NCI-H1092 (cell line): ENCODE measurements at places on chromosomes 2 and 18.

DNA sequence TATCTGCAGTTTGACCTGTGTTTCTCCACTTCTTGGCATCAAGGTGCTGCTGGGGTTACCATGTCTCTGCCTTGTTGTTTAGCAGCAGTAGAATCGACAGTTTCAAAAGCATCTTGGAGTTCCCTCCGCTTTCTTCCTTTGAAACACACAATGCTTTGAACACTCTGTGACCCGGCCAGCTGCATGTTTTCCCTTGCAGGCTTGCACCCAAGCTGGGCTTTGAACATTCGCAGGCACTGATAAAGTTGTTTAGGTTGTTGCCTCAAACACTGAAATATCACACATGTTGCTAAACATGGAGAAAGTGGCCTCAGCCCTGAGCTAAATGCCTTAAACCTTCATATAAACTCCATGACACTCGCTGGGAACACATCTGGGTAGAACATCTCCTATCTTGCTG is 251.7 kb downstream of the TSN start:
- no peak for DNase-seq

DNA sequence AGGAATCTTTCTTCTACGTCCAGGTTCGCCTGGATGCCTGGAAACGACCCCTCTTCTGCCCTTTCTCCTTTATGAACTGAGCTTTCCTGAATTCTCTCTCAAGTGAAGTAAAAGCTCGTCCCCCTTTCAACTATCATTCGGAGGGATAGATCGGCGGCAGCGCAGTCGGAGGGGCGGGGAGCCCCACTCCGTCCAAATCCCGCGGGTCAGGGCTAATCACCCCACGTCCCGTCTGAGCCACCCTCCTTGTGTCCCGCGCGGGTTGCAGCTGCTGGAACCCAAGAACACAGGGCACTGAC is 367 bp downstream of the FBXO48 start:
- no peak for DNase-seq

GRCh38 chr2:112451317-112451716 is 17.9 kb upstream of the RGPD8 start:
- no peak for DNase-seq

GRCh38 chr2:160114020-160114419 is 51.6 kb upstream of the PLA2R1 start:
- no peak for DNase-seq

GRCh38 chr2:101655702-101656422 is 41.6 kb upstream of the MAP4K4 start:
- DNase-seq = no peak

GRCh38 chr2:168346725-168347477 is 99.5 kb upstream of the STK39 start:
- DNase-seq = peak; percentile 60

DNA sequence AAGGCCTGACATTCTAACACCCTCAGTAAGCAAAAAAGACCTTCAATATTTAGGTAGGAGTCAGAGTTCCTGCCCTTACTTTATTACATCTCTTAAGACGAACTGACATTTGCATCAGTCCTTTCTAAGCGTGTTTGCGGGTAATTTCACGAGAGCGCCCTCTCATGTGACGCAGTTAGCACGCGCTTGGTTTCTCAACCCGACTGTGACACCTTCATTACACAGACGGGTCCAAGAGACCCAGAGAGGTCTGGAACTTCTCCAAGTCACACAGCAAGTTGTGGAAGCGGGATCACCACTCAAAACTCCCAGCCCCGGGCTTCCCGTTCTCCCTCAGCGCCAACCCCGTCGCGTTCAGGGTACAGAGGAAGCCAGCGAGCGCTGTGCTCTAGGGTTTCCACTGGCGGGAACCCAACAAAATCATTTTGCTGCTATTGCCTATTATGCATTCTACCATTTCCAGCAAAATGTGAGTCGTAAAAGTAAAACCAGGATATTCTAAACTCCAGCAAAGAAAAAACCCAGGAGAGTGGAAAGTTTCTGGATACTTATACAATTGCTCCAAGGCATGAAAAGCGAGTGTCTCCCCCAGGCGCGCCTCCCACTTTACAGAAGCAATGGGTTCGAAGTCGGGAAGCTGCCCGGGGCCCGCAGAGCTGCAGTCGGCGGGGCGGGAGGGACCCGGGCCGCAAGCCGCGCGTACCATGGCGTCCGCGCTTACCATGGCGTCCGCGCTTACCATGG is 601 bp downstream of the ENOSF1 start:
- DNase-seq = peak; percentile 23

DNA sequence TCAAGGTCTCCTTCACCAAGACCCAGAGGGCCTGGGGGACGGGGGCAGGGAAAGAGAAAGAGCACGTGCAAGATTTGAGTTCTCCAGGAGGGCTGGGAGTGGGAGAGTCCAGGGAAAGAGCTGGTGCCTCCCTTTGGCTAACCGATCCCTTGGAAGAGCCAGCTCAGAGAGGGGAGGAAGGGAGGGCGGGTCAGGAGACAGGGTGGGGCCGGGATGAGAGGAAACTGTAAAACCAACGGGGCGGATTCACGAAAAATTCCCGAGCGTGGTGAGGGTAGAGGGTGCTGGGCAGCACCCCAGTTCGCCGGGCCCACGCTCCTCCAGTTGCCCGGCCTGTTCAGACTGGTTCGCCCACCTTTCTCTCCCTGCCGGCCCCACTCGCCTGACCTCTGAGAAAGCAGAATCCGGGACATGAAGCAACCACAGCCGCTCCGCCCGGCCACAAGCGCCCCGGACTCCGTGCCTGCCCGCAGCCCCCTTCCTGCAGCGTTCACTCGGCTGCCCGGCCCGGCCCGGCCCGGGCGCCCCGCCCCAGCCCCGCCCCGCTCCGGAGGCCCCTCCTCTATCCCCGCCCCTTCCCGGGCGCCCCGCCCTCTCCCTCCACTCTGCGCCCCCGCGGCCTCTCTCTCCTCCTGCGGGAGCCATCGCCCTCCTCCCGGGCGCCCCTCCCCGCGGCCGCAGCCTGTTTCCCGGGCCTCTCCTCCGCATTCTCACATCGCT is 230.9 kb upstream of the SMAD2 start:
- DNase-seq = peak; percentile 89

GRCh38 chr2:890791-891190 is 59.9 kb upstream of the SNTG2 start:
- no peak for DNase-seq

- DNase-seq = no peak
Measured at GRCh38 chr2:209563453-209563852, 139.6 kb downstream of the MAP2 start.

- DNase-seq = no peak
Measured at GRCh38 chr2:198645816-198646215, 811.9 kb downstream of the SATB2 start.

- no peak for DNase-seq
Measured at GRCh38 chr18:9379118-9379517, 44.5 kb downstream of the TWSG1 start.

DNA sequence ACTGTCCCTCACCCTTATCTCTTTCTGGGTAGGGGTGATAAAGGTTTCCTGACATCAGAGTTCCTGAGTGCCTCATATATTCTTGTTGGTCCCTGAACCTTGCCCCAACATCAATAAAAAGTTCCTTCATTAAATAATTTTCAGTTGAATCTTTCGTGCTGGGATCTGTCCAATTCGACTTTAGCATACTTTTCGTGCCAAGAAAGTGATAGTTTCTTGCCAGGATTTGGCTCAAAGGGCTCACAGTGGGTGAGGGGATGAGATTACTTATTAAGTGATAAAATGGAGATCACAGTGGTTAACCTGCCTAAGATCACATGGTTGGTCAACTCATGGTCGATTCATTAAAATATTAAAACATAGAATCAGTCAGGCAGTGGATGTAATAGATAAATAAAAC is 93.8 kb upstream of the SLC8A1 start:
- no peak for DNase-seq

DNA sequence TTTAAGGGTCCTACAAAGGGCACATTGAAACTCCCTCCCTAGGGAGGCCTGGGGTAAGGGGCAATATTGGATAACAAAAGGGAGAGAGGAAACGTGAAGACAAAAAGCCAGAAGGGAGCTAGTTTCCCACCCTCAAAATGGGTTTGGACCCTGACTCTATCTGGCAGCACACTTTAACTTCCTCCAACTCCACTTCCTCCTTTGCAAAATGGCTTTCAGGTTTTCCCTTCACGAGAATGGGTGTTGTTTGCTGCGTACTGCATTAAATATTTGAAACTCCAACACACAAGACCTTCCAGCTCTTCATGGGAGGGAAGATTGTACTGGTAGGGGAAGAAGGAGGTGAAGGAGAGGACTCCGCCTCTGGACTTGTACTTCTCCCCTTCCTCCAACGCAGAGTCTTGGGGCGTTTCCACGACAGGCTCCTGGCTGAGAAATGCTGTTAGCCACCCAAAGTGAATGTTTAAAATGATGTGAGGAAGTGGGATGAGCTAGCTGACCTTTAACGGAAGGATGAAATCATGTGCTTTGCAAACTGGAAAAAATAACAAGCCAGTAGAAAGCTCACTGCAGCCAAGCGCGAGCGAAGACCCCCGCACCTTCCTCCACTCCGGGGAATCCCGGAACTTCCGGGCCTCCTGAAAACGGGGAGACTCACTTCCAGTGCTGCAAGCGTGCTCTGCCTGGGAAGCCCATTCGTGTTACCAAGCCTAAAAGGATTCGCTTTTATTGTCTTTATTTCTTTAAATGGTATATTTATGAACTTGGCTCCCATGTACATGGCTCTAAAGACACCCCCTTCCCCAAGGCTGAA is 85.6 kb downstream of the VIT start:
- DNase-seq = no peak

DNA sequence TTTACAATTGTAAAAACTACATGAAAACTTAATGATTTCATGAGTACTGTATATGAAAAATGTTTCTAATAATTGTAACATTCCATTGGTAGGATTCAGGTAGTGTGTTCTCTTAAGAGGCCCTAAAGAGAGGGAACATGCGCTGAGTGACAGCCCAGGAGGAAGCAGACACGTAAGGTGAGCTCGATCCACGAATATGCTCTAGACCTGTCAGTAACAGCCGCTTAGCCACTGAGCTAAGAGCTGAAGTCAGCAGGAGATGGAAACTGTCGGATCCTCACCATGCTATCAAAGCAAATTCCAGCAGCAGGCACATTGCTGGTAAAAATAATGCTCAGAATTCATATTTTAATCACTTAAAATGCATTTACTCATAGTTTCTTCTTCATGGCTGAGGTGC is 346.5 kb downstream of the TGIF1 start:
- no peak for DNase-seq

DNA sequence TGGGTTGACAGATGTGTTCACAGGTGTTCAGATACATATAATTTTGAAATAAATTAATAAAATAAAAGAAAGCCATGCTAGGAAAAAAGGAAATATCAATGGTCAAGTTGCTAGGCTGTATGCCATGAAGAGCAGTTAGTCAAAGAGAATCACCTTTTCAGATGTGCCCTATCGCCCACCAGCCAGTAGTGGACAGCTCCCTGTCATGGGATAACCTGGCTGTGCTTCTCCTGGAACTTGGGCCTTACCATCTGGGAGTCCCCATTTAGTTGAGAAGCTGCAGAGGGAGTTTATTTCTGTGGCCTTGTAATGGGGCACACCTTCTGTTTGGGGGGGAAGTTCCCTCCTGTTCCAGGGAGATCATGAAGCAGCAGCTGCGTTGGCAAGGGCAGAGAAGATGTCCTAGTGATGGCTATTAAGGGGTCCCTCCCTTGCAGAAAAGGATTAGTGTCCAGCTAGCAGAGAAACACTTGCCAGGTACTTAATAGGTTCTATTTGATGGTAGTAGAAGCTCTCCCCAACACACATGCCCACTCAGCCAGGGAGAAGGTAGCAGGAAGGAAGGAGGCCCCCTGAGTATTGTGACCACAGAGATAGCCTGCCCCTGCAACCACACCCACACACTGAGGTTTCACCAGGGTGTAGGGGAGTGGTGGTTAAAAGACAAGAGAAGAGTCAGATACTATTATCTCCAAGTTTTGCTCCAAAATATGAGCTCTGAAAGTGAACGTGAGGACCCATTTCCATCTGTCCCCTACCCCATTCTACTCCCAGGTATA is 117.7 kb downstream of the B3GNT2 start:
- DNase-seq = no peak

DNA sequence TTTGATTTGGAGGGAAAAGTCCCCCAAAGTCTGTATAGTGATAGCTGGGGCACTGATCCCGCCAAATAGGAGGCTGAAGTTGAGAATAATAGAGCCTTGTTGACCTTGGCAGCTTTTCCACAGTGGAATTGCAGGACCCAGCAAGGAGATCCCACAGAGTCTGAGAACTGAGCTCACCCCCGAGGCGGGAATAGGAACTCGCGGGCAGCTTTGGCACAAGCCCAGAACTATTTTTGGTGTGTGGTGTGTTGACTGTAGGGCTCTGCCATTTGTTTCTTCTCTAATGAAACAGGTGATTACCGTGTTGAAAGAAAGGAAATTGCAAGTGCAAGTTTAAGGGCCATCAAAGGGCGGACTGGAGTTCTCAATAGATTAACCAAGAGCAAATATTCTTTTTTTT is 34.0 kb downstream of the SH3RF3 start:
- DNase-seq = peak; percentile 20

GRCh38 chr2:168316073-168316440 is 68.7 kb upstream of the STK39 start:
- no peak for DNase-seq

DNA sequence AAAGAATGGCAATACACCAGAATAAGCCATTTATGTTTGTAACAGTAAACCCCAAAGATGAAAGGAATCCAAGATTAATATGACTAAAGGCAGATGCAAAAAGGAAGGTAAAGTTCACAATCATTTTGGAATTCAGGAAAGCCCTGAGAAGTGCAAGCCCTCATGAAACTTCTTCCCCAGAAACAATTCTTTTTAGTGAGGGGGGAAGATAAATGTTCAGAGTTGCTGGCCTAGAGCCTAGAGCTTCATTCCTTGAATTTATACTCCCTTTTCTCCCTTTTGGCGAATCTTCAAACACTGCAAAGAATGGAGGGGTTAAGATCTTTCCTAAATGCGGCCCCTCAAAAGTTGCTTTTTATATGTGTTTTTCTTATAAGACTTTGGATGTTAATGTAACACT is 368.8 kb downstream of the MEIS1 start:
- DNase-seq = no peak

- DNase-seq = no peak
Measured at GRCh38 chr2:213306316-213306942, 22.2 kb downstream of the SPAG16 start.

DNA sequence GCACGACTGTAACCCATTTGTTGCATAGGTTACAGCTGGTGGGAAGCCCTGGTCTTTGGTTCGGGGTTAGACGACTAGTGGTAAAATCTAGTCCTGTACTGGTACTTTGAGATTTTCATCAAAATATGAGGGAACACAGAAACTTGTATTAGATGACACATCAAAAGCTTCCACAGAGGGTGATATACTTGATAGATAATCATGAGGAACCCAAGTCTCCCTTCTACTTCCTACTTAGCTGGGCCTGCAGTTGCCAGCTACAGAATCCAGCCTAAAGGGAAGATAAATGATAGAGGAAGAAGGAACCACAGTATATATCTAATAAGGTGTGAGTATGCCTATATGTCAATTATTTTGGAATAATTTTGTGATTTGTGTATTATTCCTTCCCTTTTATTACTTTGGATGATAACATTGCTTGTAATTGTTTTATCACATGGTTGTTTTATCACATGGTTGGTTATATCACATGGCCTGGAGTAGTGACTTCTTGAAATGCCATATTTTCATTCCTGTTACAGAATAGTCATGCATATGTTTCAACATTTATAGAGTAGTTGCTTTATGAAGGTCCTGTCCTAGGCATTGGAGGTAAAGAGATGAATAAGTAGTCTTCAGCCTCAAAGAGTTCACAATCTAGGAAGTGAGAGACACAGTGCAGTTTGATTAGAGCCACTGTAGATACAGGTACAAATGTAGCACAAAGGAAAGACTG is 2.9 kb downstream of the AGPS start:
- DNase-seq = no peak

- DNase-seq = no peak
Measured at GRCh38 chr2:207716056-207716455, 4.6 kb downstream of the CCNYL1 start.

- no peak for DNase-seq
Measured at GRCh38 chr2:155060896-155061295, 362.4 kb downstream of the KCNJ3 start.
